ENCODE measurements at places on chromosomes 2 and 18. TPM values are rescaled to one million over a fixed set of nuclear protein-coding genes. Genes with fewer than 3 reads are reported as not detected.

The PXDN gene
- 216 TPM for total RNA-seq

The NTSR2 gene
- not detected for total RNA-seq

The CYTIP gene
- total RNA-seq, result not detected

The KCNK3 gene
- total RNA-seq, result not detected

The PAX3 gene
- total RNA-seq, result not detected

The ASIC4 gene
- not detected for total RNA-seq

The DCDC2C gene
- not detected for total RNA-seq

The UGT1A10 gene
- total RNA-seq, result 0.23 TPM

The ABCA12 gene
- total RNA-seq, result 0.10 TPM

The ANKRD30BL gene
- 0.62 TPM for total RNA-seq

Measured in GM23338 (cell line).